ENCODE measurements at places on chromosomes 1 and 21. TPM values are rescaled to one million over a fixed set of nuclear protein-coding genes. Genes with fewer than 3 reads are reported as not detected.

- H3K4me3 ChIP-seq, result no peak overlapping the region
- H3K27me3 ChIP-seq, result no peaks in the 10 kb centered on the region
- H3K4me1 ChIP-seq, result peaks cover 16% of the 10 kb centered on the region
- H3K36me3 ChIP-seq, result peaks cover 4% of the 10 kb centered on the region
Observed at GRCh38 chr1:108880850-108881249, 4.1 kb downstream of the GPSM2 start.

DNA sequence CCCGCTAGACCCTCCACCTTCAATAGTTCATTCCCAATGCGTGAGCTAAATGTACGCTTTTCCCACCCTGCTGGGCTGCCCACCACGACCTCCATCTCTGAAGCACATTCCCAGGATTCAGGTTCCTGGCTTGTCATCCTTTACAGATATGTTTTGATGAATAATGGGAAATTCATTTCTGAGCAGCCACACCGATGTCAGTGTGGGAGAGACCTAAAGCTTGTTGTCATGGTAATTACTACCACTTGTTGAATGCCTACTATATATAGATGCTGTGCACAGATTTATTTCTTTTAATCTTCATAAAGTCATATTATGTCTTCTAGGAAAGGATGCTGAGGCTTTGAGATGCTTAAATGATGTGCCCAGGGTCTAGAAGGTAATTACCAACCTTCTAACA lies 8.0 kb downstream of the RCSD1 start:
- no peaks in the 10 kb centered on the region for H3K27me3 ChIP-seq
- no peak for DNase-seq
- no peaks in the 10 kb centered on the region for H3K36me3 ChIP-seq
- peaks cover 3% of the 10 kb centered on the region for H3K4me1 ChIP-seq

DNA sequence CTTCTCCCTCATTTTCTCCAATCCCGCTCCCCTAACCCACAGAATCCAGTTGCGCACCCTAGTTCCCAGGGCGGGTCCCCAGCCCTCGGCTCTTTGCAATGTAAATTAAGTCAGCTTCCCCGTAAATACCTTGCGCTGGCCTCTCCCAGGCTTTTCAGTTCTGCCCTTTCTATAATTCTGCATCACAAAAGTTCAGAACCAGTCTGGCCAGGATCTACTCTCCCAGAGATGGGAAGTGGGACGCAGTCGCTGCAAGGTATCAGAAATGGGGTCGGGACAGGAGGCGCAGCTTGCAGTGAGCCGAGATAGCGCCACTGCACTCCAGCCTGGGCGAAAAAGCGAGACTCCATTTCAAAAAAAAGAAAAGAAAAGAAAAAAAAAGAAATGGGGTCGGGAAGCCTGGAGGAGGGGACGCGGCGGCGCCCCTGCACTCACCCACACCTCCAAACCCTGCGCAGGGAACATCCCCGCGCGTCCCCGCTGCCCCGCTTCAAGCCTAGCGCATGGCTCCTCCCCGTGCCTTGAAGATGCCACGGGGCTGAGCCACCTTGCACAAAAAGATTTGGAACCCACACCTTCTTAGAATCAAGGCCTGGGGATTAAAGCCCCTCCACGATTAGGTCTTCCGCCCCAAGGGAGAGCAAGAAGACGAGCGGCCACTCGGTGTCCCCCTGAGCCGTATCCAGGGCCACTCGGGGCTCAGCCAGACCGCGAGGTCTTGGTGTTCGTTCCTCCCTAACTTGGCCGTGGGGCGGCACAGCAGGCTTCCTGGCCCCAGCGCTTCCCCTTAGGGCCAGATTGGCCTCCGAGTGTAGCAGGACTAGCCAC lies 27.2 kb upstream of the ITLN2 start:
- no peak overlapping the region for H3K4me3 ChIP-seq
- H3K4me1 ChIP-seq, result no peaks in the 10 kb centered on the region
- no peak overlapping the region for H3K27ac ChIP-seq
- no peak for DNase-seq

GRCh38 chr21:34148826-34149558 lies 75.6 kb downstream of the MRPS6 start:
- DNase-seq, result no peak
- H3K27ac ChIP-seq, result no peak overlapping the region
- H3K4me1 ChIP-seq, result no peaks in the 10 kb centered on the region
- H3K4me3 ChIP-seq, result no peak overlapping the region

GRCh38 chr1:182641561-182641960 lies 37.4 kb upstream of the RGS16 start:
- DNase-seq, result no peak
- no peaks in the 10 kb centered on the region for H3K36me3 ChIP-seq
- H3K27ac ChIP-seq, result no peak overlapping the region
- no peaks in the 10 kb centered on the region for H3K27me3 ChIP-seq
- no peaks in the 10 kb centered on the region for H3K4me1 ChIP-seq

- no peaks in the 10 kb centered on the region for H3K36me3 ChIP-seq
- H3K4me3 ChIP-seq, result no peak overlapping the region
- no peak for DNase-seq
Observed at GRCh38 chr1:84540759-84541158, 33.5 kb downstream of the CTBS start.

DNA sequence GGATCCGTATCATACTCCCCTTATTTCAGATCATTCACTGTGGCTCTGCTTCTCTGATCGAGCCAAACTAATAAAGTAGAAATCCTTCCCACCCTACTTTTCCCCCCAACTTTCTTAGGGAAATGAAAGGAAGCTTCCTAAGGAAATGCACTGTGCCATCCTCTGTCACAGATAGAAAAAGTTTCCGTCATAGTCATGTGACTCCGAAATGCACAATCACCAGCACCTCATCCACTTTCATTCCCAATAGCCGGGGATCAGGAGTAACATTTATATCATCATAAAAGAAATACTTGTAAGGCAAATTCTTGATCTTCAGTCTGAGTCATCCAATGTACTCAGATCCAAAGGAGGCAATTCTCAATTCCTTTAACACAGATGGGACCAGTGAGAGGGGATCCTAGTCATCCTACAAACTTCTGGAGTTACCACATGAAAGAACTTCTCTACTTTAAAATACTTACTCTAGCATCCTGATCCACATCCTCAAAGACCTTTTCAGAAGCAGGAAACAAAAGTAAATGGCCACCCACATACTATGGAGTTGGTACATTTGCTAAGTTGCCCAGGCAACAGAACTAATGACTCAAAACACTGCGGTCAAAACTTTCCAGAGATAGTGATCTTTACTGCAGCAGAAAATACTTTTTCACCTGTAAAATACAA lies 97.8 kb upstream of the ZC3H11B start:
- no peaks in the 10 kb centered on the region for H3K36me3 ChIP-seq
- H3K4me3 ChIP-seq, result no peak overlapping the region
- no peak for DNase-seq
- H3K27ac ChIP-seq, result no peak overlapping the region
- H3K4me1 ChIP-seq, result no peaks in the 10 kb centered on the region

GRCh38 chr1:21685946-21686678 lies 17.0 kb upstream of the RAP1GAP start:
- H3K4me3 ChIP-seq, result no peak overlapping the region
- no peaks in the 10 kb centered on the region for H3K27me3 ChIP-seq
- no peak for DNase-seq
- no peak overlapping the region for H3K27ac ChIP-seq
- no peaks in the 10 kb centered on the region for H3K4me1 ChIP-seq

GRCh38 chr1:162196387-162196786 lies 126.9 kb downstream of the NOS1AP start:
- no peak for DNase-seq
- no peak overlapping the region for H3K27ac ChIP-seq
- no peaks in the 10 kb centered on the region for H3K36me3 ChIP-seq
- no peak overlapping the region for H3K4me3 ChIP-seq
- H3K27me3 ChIP-seq, result no peaks in the 10 kb centered on the region
- peaks cover 22% of the 10 kb centered on the region for H3K4me1 ChIP-seq

GRCh38 chr1:56864430-56864829 lies 9.8 kb downstream of the C8A start:
- no peaks in the 10 kb centered on the region for H3K27me3 ChIP-seq
- H3K4me3 ChIP-seq, result no peak overlapping the region
- no peak for DNase-seq
- H3K36me3 ChIP-seq, result no peaks in the 10 kb centered on the region
- H3K4me1 ChIP-seq, result no peaks in the 10 kb centered on the region

DNA sequence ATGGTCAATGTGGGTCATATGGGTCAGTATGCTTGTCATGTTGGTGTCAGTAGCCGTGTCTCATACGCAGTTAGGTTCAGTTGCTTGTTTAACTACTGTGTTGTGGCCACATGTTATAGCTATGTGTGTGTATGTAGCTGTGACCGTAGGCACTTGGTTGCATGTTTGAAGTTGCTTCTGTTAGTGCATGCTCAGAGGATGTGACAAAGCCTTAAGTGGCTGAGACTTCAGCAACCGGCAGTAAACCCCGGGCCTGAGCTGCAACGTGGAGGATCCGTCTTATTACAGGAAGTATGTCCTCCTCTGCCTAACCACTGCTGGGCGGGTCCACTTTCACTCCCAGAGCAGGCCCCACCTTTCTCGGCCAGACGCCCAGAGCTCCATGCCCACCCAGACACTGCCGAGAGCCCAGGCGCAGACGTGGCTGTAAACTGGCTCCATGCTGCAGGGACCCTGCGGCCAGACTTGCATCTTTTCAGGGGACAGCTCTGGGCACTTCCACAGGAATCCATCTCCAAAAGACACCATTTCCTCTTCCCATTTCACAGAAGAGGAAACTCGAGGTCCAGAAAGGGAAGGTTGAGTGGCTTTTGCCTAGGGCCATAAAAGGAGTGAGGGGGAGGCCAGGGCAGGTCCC lies 2.2 kb downstream of the TCEA3 start:
- no peak overlapping the region for H3K4me3 ChIP-seq
- H3K4me1 ChIP-seq, result peaks cover 9% of the 10 kb centered on the region
- peak; percentile 59 for DNase-seq
- no peak overlapping the region for H3K27ac ChIP-seq
- H3K36me3 ChIP-seq, result no peaks in the 10 kb centered on the region

- peaks cover 16% of the 10 kb centered on the region for H3K4me1 ChIP-seq
- H3K27ac ChIP-seq, result peak overlapping the region; percentile 44
- no peak overlapping the region for H3K4me3 ChIP-seq
- no peaks in the 10 kb centered on the region for H3K36me3 ChIP-seq
- peak; percentile 81 for DNase-seq
Observed at GRCh38 chr21:33948096-33948950, 32.7 kb upstream of the ATP5PO start.

DNA sequence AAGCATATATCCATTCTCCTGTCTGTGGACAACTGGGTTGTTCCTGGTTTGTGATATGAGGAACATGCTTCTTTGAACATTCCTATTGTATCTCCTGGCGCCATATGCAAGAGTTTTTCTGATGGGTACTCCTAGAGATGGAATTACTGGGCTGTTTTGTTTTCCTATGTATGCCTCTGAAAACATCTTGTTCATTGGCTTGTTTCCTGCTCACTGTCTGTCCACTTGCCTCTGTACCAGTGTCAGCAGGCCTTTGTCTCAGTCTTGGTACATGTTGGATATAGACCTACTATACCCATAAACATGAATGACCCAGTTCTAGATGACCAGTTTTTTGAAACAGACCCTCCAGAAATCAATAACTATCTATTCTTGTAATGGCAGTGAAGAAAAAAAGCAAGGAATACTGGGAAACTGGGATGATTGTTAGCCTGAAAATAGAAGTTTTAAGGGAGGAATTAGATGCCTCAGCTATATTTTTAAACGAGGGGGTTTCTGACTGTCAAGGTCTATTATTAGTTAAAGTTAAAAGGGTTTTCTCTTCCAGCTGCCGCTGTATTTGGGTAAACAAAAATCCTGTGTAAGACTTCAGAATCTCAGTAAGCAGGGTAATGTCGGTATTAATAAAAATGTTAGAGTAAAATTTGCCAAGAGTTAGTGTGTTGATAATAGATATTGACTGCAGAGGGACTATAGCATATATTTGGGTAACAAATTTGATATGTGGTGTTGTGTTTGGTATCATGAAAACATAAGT lies 103.6 kb downstream of the RYR2 start:
- DNase-seq, result no peak
- H3K27me3 ChIP-seq, result no peaks in the 10 kb centered on the region
- H3K4me1 ChIP-seq, result peaks cover 6% of the 10 kb centered on the region
- H3K4me3 ChIP-seq, result no peak overlapping the region

- H3K27me3 ChIP-seq, result no peaks in the 10 kb centered on the region
- H3K4me1 ChIP-seq, result peaks cover 4% of the 10 kb centered on the region
- H3K4me3 ChIP-seq, result no peak overlapping the region
- no peaks in the 10 kb centered on the region for H3K36me3 ChIP-seq
- DNase-seq, result no peak
Observed at GRCh38 chr1:179231923-179232322, 2.4 kb upstream of the ABL2 start.

DNA sequence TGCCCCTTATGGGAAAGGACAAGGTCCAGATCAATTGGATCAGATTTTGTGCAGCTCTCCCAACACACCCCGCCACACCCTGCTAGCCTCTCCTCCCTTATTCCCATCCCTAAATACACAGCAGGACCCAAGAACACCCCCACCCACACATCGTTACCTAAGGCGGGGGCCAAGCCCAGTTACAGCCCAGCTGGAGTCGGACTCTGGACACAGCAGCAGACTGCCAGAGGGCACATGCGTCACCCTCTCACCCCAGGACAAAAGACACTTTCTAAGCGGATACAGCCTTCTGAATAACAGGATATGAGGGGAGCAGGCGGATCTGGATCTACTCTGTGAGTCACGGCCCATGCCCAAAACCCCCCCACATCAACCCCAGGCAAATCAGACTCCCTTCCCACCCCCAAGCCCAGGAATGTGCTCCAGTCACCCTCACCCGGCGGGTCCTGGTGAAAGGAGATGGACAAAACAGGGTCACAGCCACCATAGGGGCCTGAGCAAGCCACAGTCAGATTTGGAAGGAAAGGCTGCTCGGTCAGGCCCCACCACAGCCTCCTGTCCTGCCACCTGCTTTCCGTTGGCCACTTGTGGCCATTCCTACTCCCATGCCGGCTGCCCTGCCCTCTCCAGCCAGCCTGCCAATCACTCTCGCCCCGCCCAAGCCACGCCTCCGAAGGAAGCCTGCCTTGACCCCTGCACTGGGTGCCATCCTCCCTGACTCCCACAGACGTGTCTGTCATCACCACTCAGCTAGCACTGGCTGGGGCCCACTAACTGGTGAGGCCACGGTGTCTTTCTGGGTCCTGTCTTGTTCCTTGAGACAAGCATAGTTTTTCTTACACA lies 4.0 kb downstream of the S100A16 start:
- H3K4me3 ChIP-seq, result no peak overlapping the region
- no peak overlapping the region for H3K27ac ChIP-seq
- no peak for DNase-seq
- no peaks in the 10 kb centered on the region for H3K27me3 ChIP-seq
- no peaks in the 10 kb centered on the region for H3K36me3 ChIP-seq

GRCh38 chr1:241271427-241271826 lies 85.6 kb downstream of the RGS7 start:
- H3K4me3 ChIP-seq, result no peak overlapping the region
- H3K4me1 ChIP-seq, result no peaks in the 10 kb centered on the region
- no peak overlapping the region for H3K27ac ChIP-seq
- no peak for DNase-seq

The C4BPB gene
- total RNA-seq, result not detected

The HSD11B1 gene
- total RNA-seq, result not detected

The WLS gene
- 144 TPM for total RNA-seq

The TSPAN1 gene
- not detected for total RNA-seq

The UBXN10 gene
- not detected for total RNA-seq

The STIL gene
- 39.3 TPM for total RNA-seq

The MPL gene
- not detected for total RNA-seq

The LEFTY2 gene
- total RNA-seq, result not detected

The DIRAS3 gene
- total RNA-seq, result 0.94 TPM

The ADAMTSL4 gene
- 0.31 TPM for total RNA-seq

The SLAMF8 gene
- total RNA-seq, result not detected

The PRKCZ gene
- total RNA-seq, result 3.2 TPM

The CHRNB2 gene
- total RNA-seq, result 3.5 TPM

The HSD3B2 gene
- not detected for total RNA-seq

The CA6 gene
- total RNA-seq, result not detected

The IGSF3 gene
- total RNA-seq, result 4.0 TPM

The TNFSF4 gene
- total RNA-seq, result 0.20 TPM

The AGO3 gene
- 46.8 TPM for total RNA-seq
